Stimulated activated CD8-positive, alpha-beta memory T cell treated with anti-CD3 and anti-CD28 coated beads, Interleukin-4, amount 100 ng/mL, for 4 hours (primary cell): ENCODE measurements at places on chromosomes 11 and 22.

DNA sequence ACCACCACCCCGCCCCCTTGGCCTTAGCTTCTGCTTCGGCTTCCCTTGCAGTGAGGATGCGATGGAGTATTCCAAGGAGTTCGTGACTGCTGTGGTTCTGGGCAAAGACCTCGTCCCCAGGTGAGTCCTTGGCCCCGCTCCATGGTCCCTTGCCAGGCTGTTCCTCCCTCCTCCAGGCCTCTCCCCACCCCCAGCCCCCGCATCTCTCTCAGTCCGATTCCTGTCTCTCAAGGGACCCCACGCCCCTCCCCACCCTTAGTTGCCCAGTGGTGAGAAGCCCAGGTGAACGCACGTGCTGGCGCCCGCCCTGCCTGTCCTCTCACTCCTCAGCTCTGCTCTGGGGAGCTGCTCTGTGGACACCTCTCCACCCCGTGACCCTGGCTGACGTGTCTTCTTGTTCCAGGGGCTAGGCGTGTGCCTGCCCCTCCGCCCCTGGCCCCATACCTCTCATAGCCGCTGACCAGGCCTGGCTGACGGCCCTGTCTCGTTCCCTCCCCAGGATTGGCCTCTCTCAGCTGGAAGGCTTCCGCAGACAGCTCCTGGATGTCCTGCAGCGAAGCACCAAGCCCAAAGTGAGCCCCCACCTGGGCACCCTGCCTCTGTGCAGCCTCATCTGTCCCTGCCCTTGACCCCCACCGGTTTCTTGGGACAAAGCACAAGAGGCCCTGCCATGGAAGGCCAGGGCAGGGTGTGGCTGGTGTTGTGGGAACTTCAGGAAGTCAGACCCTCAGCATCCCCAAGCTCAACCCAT, 14.6 kb upstream of the MYRF start:
- DNase-seq = no peak

- DNase-seq = no peak
Observed at GRCh38 chr11:128235426-128235825, 351.9 kb downstream of the ETS1 start.

GRCh38 chr11:14350215-14350614, 8.8 kb downstream of the RRAS2 start:
- DNase-seq = no peak

DNA sequence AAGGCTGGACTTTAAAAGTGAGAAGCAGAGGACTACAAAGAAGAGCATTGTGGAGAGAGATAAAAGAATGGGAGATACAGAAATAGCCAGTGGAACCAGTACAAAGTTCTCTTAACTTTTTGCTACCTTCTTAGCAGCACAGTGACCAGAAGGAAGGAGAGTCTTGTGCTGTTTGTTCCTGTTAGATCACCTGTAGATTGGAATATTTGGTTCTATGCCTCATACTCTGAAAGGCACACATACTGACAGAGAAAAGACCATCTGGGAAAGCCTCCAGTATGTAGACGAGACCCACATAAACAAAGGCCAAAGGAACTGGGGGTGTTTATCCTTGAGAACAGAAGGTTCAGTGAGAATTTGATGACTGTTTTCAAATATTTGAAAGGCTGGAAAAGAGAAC, 18.7 kb downstream of the RNF141 start:
- no peak for DNase-seq

GRCh38 chr22:45485261-45485660, 17.4 kb upstream of the FBLN1 start:
- DNase-seq = no peak

DNA sequence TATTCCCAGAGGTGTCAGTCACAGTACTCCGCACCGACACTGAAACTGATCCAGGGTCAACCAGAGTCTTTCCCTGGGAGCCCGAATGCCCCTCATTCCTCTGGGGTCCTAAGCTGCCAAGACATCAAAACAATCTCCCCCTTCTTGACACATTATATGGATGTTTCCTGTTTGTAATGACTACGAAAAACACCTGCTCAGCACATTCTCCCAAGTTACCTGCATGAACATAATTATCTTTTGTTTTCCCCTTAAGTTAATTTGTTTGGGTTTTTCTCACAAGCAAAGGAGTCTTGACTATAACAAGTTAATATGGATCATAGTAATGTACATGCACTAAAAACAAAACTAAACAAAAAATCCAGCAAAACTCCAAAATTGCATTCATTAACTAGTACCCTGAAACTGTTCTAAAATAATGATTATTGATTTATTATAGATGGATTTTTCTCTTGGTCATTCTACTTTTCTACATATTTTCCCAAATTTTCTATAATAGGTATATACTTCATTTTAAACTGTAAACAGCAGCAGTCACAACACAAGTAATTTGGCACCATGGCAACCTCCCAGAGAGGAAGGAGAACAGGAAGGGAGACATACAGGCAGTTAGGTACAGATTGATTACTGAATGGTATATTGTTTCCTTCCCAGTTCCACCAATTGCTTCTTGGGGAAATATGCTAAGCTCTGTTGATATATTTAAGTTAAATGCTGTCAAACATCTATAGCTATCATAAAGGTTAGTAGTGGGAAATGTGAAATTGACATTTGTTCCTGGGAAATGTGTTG, 631.5 kb downstream of the METTL15 start:
- DNase-seq = no peak

GRCh38 chr22:20111045-20111688, 4.7 kb upstream of the RANBP1 start:
- DNase-seq = no peak

DNA sequence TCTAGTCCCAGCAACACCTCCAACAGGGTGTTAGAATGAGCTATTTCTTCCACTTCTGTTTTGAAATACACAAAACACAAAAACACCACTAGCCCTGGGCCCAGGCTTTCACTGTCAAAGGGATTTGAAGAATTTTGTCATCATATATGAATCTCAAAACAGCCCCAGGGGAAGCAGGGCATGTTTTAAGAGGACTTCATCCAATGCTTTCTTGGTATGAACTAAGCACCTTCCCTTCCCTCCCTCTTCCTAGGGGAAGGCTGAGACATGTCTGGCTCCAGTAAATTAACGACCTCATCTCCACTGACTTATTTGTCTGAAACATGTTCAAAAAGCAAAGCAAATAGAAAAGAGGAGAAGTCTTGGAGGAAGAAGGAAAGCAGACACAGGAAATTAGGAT, 75.7 kb upstream of the INCENP start:
- no peak for DNase-seq

GRCh38 chr11:60970369-60970774, 1.1 kb upstream of the CD6 start:
- peak; percentile 61 for DNase-seq

GRCh38 chr11:69730500-69730899, 26.7 kb upstream of the FGF19 start:
- no peak for DNase-seq

DNA sequence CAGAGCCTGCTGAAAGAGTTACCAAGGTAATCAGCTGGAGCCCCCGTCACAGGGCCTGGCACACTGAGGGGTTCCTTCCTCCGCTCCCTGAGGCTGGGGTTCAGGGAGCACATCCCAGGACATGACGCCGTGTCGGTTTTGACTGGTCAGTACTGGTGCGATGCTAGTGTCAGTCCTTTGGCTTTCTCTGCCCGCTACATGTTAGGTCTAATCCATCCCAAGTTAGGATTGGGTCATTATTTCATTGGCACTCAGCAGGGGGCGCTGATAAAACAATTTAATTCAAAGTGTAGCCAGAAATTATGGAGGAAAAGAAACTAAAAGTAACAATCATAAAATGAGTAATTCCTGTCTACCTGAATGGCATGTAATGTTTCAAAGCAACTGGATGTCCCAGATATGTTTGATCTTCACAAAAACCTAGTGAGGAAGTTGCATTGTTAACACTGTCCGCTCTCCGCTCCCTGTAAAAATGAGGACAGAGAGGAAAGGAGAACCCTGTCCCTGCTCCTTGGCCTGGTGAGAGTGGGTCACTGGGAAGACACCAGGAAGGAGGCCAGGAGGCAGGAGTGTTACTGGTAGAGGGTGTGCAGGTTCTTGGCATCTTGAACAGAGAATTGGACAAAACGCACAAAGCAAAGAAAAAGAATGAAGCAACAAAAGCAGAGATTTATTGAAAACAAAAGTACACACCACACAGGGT, 27.1 kb downstream of the TSKU start:
- no peak for DNase-seq

GRCh38 chr22:44839061-44839460, 86.7 kb downstream of the ARHGAP8 start:
- DNase-seq = no peak

GRCh38 chr22:30654361-30654760, 13.3 kb downstream of the DUSP18 start:
- no peak for DNase-seq

GRCh38 chr22:31090217-31091085, 9.3 kb downstream of the SMTN start:
- DNase-seq = no peak

DNA sequence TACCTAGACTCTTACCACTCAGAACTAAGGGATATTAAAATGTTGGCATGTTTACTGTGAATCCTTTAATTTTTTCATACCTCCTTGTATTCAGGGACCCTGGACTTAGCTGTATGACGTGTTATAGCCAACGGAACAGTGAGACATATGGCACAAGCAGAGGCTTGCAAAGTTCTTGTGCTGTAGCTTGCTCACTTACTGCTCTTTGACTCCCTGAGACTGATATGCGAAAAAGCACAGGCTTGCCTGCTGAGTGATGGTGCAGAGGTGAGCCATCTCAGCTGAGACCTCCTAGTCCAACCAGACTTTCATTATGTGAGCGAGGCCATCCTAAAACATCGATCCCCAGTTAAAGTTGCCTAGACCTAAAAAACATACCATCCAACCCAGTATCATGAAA, 811.0 kb downstream of the METTL15 start:
- no peak for DNase-seq

- DNase-seq = no peak
Observed at GRCh38 chr11:119100246-119100970, 1.2 kb downstream of the DPAGT1 start.

GRCh38 chr22:17046566-17047348, 38.0 kb upstream of the IL17RA start:
- no peak for DNase-seq

DNA sequence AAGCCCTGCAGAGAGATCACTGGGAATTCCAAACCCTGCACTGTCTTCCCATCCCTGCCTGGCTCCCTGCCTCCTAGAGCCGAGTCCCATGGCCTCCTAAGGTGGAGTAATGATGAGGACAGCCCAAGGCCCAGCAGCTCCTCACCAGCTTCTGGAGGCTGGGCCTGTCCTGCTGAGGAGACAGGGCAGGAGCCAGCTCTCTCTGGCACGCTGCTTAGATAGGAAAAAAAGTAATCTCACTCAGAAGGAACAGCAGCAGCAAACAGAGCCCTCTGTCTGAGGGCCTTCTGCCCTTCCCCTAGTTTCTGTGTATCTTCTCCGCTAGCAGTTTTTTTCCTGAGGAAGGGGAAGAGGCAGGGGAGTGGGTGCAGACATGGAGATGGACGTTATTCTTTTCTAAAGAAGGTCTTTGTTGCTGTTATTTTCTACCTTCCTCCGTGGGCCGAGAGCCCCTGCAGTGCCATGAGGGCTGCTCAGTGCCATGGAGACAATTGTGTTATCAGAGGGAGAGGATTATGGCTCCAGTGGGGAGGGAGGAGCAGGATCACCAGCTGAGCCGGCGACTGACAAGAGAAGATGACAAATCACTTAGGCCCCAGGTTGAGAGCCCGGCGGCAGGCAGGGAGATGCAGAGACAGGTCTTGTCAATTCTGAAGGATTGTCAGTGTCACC, 315.3 kb downstream of the BUD13 start:
- DNase-seq = no peak

DNA sequence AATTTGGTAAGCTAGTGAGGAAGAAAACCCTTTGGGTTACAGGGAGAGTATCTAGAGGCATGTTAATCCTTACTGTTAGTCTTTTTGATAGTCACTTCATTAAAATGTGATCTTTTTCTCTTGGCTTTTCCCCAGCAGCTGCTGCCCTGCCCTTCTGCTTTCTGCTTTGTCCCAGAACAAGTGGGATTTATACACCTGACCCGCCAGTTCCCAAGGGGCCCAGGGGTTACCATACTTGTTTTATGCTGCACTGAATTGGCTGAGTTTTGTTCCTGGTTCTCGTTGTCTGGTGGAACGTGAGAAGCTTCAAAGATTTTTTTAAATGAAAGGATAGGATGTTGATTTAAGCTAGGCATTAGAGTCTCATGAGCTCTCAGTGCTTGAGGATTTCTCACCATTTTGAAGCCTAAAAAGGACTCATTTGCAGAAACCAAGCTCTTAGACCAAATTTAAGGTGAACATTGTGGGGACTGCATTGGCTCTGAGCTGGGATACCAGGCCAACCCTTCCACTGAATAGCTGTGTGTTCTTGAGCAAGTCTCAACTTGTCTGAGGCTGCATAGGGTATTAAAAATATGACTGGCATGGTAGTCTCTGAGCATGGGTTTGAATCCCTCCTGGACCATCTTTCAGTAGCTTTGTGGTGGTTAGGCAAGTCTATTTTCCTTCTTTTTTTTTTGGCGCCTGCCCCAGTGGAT, 6.6 kb downstream of the LIMK2 start:
- DNase-seq = no peak

DNA sequence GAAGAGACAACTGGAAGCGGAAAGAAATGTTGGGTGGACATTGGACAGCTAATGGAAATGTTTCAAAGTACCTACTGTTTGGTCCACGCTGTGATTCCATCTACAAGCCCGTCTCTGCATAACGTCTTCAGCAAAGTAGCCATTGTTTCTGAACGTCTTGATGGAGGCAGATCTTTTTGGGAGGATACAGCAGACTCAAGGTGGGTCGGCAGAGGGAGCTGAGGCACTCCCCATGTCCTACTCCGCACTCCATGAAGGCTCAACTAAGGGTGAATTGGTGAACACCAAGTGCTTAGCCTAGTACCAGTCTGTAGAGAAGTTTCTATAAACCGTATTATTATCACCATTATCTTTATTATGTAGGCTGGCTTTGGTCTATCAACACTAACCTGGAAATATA, 45.8 kb downstream of the PRR5L start:
- DNase-seq = no peak

GRCh38 chr11:2452321-2453012, 7.7 kb downstream of the KCNQ1 start:
- no peak for DNase-seq

GRCh38 chr11:83033972-83034672, 37.6 kb downstream of the RAB30 start:
- DNase-seq = no peak
